Stimulated activated CD4-positive, alpha-beta T cell treated with anti-CD3 and anti-CD28 coated beads, Interleukin-15, amount 100 ng/mL, for 24 hours (primary cell): ENCODE measurements at places on chromosomes 3 and 15.

GRCh38 chr3:140135461-140135860 is 200.5 kb downstream of the CLSTN2 start:
- DNase-seq: no peak

DNA sequence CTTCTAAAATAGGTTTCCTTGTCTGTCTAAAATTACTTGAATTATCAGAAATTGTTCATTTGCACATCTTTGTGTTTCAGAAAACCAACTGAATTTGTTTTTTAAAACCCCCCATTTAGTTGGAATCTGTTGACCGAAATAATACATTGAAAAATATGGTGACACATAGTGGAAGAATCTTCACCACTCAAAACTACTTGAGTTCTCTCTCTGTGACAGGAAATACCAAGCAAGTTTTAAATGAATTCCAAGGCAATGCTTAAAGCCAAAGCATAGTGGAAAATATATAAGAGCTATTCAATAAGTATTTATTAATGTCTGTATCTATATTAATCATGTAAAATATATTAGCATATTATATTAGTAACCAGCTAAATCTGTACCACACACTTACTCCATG is 224.9 kb upstream of the COL8A1 start:
- DNase-seq: no peak

- no peak for DNase-seq
Observed at GRCh38 chr15:101488300-101489164, 975 bp downstream of the PCSK6 start.

DNA sequence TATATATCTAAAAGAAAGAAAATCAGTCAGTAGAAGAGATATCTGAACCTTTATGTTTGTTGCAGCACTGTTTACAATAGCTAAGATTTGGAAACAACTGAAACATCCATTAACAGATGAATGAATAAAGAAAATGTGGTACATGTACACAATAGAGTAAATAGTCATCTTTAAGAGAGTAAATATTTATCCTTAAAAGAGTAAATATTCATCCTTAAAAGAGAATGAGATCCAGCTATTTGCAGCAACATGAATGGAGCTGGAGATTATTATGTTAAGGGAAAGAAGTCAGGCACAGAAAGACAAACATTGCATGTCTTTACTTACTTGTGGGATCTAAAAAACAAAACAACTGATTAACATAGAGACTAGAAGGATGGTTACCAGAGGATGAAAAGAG is 197.0 kb upstream of the CBLB start:
- DNase-seq: no peak

DNA sequence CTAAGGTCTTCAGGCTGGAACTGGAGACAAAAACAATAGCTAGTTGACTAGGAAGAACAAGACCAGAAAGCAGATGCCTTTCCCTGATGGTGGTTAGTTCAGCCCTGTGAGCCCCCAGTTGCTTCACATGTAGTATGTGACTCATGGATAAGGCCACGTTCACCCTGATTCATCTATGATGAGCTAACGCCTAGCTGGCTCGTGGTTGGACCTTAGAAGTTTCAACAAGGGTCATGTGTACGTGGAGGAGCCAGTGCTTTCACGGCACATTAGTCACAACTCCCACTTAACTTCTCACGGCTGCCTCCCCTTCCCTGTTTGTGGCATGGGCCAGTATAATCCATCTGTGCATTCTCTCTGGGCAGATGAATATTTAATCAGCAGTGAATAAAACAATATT is 20.6 kb downstream of the COL8A1 start:
- DNase-seq: peak; percentile 16

GRCh38 chr3:195885036-195885891 is 23.1 kb downstream of the TNK2 start:
- no peak for DNase-seq

GRCh38 chr3:48268381-48268935 is 27.6 kb downstream of the ZNF589 start:
- DNase-seq: peak; percentile 92

GRCh38 chr15:23074684-23075083 is 35.3 kb upstream of the TUBGCP5 start:
- DNase-seq: no peak

DNA sequence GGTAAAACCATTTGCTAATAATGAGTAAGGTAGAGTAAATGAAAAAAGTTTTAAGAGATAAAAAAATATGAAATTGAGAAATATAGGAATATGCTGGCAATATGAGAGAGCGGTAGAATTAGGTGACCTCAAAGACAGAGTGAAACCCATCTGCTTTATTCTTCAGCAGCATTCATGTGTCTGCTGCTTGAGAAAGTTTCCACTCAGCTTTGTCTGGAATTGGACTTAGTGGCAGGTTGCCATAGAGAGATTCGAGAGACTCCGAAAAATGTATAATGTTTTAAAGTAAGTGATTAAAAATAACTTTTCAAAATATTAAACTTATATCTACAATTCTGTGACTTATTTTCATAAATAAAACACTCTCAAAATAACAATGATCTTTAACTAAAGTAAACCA is 5.0 kb downstream of the SUCNR1 start:
- DNase-seq: no peak

- no peak for DNase-seq
Observed at GRCh38 chr15:85886309-85886811, 91.6 kb upstream of the KLHL25 start.

DNA sequence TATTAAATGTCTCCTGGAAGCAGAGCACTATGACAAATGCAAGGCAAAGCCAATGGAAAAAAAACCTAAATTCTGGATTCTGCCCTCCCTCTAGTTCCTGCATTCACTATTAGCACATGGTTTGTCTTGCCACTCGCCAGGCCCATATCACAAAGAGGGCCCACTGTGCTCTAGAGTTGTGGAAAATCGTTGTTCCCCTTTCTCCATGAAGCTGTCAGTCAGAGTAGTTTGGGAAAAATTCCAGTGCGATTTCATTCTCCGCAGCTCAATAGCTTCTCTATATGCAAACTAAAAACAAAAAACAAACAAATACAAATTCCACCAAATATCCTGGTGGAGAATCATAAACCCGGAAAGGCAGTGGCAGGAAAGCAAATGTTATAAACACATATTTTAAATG is 77.3 kb downstream of the RORA start:
- DNase-seq: no peak

GRCh38 chr3:60182697-60183096 is 1068.6 kb downstream of the FHIT start:
- DNase-seq: no peak

DNA sequence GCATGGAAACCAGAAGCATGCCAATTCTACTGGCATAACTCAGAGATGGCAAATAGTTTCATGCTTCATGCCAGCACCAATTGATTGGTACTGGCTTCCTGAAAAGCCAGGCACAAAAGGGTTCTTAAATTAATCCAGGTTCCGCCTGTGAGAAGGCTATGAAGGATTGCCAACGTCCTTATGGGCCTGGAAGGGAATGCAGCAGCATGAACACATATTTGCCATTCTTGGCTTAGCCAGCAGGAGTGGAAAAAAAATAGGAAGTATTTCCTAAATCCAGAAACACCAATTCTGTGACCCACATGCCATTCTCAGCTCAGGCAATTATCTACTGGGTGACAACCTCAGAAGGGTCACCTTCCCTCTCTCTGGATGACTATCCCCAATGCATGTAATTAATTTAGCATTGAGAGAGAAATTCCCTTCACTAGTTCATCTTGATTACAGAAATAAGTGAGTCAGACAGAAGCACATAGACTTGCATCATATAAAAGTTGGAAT is 36.0 kb downstream of the ADAMTS9 start:
- no peak for DNase-seq

- DNase-seq: no peak
Observed at GRCh38 chr3:127234778-127235177, 41.8 kb downstream of the PRR23E start.

DNA sequence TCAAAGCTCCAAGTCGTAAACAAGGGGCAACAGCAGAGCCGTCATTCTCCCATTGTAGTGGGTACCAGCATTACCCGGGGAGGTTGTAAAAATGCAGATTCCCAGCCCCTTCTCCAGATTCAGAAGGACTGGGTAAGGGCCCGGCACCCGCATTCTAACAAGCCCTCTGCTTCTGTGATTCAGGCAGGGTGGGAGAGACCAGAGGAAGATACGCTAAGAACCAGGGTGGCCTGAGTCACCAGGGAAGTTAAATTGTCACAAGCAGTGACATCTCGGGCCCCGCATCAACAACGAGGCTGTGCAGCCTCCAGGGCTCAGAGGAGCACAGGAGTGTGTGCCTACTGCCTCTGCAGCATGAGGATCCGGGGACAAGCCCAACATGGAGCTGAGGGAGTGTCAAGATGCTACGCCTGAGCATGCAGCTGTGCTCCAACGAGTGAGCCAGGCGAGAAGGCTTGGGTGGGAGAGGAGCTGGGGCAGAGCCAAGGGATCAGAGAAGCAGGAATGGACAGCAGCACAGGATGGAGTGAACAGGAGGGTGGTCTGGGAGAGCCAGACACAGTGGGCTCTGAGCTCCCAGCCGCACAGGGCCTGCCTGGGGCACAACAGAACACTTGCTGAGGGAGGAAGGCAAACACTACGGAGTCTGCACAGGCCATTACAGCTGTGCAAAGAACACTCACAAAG is 68.5 kb downstream of the CPN2 start:
- DNase-seq: no peak
